ENCODE measurements at places on chromosomes 6 and 20. TPM values are rescaled to one million over a fixed set of nuclear protein-coding genes. Genes with fewer than 3 reads are reported as not detected.

SIRPD gene
- not detected for total RNA-seq

DNA sequence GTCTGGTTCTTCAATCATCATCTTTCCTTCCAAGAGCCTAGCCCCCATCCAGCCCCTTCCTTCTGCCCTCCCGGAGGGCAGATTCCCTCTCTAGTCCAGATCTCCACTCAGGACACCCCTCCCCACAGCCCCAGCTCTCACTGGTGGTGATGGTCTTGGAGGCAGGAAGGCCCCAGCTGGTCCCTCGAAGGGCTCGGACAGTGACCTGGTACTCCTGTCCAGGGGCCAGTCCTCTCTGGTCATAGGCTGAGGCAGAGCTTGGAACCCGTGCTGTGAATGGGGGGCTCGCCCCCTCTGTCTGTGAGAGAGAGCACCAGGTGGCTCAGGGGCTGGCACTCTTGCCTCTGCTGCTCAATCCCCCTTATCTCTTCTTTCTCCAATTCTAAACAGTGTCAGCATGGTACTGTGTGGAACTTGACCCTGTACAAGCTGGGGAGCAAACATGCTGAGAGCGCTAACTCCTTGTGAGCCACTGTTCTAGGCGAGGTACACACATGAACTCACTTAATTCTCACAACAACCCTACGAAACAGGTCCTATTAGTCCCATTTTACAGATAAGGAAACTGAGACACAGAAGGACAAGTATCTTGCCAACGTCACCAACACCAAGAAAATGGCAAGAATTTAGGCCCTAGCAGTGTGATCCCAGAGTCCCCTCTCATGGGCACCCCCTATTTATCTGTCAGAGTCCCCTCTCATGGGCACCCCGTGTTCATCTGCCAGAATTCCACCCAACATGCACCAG is 19.9 kb downstream of the TNXB start:
- no peak for DNase-seq

GMDS gene
- total RNA-seq = 4.9 TPM

- DNase-seq = no peak
Measured at GRCh38 chr20:58481481-58482021, 33.6 kb downstream of the APCDD1L start.

HLA-DQA1 gene
- 5.5 TPM for total RNA-seq

DNA sequence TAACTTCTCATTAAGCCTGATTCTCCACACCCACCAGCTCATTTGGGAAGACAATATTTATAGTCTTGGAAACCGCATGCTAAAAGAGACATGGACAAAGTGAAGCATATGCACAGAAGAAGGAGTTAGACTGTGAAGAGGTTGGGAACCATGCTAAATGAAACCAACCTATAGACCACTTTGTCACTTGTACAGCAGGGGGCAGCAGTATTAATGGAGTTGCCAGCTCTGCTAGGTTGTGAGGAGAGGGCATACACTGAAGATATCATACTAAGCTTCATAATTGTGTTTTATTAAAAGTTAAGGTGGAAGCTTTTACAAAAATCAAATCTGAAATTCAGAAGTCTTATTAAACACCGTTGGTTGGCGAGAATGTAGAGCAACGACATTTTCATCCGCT is 38.3 kb upstream of the HMGCLL1 start:
- DNase-seq = no peak

GUCA1A gene
- total RNA-seq = not detected

PAK5 gene
- not detected for total RNA-seq

DNA sequence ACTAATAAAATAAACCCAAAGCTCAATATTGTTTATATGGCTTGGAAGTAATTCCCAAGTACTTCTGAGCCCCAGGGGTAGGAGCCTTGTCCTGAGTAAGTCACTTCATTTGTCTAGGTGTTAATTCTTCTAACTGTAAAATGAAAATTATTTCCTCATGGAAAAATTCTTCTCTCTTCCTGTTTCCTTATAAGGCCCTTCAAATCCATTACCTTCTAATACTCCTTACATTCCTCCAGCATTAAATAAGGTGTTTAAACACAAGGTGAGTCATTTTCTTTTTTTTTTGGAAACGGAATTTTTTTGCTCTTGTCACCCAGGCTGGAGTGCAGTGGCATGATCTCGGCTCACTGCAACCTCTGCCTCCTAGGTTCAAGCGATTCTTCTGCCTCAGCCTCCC is 41.9 kb downstream of the PRR18 start:
- DNase-seq = no peak
